ENCODE measurements at places on chromosomes 7 and 10.

DNA sequence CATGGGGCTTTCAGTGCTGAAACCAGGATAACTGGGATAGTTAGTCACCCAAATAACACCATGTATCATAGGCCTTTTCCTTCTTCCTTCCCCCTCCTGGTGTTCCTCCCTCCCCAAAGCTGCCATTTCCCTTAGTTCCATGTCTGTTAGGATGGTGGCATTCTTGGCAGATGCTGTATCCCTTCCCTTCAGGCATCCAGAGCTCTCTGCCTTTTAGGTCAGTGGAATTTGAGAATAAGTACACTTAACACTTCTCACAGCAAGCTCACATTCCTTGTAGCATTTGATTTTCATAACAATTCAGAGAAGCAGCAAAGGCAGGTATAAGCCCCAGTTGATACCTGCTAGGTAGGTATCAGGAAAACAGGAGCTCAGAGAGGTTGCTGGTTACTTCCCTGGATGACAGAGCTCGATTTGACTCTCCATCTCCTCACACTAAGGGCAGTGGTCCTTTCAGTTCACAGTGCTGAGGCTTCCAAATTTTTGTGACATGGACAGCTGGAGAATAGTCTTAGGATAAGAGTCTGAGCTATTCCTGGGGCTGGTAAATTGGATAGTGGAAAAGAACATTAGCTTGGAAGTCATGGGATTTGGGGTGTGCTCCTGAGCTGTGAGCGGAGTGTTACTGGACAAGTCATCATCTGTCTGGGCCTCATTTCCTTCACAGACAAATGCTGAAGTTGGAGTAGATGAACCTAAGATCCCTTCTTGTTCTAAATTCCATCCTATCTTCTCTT lies 108.7 kb upstream of the RHOBTB1 start:
- no peak for DNase-seq

GRCh38 chr7:108181073-108181985 lies 51.2 kb upstream of the LAMB4 start:
- no peak for DNase-seq

- no peak for DNase-seq
Observed at GRCh38 chr10:48839809-48840679, 99.6 kb downstream of the LRRC18 start.

GRCh38 chr7:149285603-149286002 lies 23.6 kb downstream of the ZNF783 start:
- peak; percentile 44 for DNase-seq

- DNase-seq, result no peak
Observed at GRCh38 chr7:66609176-66609575, 19.5 kb upstream of the KCTD7 start.

DNA sequence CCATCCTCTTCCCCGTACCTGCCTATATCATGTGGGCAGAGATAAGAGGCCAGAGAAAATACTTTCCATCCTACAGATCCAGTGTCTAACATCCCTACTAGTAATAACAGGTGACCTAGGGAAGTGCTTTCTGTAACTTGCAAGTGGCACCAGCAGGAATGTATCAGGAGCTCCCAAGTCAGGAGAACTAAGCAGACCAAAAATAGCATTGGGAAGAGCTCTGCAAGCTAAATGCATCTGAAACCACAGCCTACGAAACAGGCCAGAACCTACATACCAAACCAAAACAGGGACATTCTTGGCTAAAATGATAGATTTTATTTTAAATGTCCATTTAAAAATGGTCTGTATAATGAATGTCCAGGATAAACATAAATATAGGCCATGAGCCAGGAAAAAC lies 680.8 kb downstream of the PHTF2 start:
- no peak for DNase-seq

DNA sequence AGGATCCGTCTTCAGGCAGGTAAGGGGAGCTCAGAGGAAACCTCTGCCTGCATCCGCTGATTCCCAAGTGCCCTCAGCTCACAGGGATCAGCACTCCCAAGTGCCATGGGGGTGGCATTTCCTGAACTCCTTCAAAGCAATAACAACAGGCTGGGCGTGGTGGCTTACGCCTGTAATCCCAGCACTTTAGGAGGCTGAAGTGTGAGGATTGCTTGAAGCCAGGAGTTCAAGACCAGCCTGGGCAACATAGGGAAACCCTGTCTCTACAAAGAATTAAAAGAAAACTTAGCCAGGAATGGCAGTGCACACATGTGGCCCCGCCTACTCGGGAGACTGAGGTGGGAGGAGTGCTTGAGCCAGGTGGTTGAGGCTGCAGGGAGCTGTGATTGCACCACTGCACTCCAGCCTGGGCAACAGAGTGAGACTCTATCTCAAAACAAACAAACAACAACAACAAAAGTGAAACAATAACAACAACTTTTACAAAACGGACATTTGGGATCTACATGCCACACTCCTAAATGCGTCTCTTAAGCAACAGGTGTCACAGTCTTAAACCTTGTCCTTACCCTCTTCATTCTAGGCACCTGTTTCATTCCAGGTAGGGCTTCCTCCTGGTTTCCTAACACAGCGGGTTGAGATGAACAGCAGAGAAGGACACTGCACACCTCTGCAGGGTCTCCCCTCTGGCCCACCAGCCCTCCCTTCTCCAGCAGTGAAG lies 73.8 kb downstream of the PAXIP1 start:
- DNase-seq, result no peak

GRCh38 chr10:35561715-35562114 lies 43.4 kb upstream of the GJD4 start:
- no peak for DNase-seq

DNA sequence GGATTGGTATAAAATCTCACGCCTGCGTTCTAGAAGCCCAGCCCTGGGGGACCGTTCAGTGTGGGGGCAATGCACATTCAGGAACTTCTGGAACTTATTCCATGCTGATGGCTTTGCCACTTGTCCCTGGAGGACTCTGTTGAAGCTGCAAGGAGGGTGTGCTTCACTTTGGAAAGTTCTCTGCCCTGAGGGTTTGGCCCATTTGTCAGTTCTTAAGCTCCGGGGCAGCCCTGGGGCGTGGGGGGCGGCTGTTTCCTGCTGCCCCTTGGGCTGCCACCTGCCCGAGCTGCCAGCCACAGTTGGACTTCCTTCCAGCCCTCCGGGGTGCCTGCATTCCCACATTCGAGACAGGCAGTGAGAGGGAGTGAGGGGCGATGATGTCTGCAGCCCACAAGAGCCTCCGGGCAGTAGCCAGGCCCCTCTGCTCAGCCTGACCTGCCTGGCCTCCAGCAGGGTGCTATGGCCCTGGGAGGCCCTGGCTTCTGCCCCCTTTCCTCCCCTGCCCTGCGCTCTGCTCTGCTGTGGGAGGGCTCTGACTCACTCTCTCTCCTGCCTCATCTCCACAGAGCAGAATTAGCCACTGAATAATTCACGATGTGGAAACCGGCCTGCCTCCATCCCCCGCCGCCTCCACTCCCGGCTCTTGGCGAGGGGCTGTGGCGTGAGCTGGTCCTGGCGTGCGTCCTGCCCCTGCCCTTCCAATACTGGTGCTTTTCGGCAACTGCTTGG lies 1.9 kb downstream of the TTYH3 start:
- DNase-seq, result peak; percentile 73

DNA sequence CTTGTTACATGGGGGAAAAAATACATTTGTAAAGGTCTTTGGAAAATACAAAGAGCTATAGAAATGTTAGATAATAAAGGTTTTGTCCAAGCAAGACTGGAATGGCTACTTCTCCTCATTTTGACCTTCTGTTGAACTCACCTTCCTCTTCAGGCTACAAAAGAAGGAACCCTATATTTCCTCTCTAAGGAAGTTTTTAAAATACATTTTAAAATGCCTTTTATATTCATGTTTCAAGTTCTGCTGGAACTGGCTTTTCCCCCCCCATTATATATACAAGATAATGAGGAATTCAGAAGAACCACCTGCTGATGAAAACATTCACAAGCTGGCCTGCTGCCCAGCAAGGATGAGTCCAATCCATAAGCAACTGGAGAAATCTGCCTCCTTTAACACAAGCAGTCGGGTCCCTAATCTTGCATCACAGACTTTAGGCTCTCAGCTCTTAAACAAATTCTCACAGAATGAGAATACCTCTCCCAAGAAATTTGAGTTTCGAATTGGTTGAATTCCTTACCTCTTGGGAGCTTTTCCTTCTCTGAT lies 44.6 kb downstream of the MTERF1 start:
- DNase-seq, result no peak

DNA sequence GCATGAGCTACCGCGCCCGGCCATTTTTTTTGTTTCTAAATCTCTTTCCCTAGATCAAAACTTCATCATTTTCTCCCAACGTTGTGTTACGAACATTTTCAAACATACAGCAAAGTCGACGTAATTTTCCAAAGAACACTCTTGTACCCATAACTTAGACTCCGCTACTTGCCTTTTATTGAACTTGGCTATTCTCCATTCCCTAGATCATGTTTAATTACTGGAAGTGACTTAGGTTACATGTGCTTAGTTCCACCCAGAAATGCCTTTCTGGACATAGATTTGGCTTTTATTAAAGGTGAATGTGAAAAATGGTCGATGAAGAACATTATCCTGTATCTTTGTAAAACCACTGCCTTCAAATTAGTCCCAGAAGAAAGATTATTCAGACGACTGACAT lies 25.4 kb downstream of the DYNC2I1 start:
- no peak for DNase-seq

DNA sequence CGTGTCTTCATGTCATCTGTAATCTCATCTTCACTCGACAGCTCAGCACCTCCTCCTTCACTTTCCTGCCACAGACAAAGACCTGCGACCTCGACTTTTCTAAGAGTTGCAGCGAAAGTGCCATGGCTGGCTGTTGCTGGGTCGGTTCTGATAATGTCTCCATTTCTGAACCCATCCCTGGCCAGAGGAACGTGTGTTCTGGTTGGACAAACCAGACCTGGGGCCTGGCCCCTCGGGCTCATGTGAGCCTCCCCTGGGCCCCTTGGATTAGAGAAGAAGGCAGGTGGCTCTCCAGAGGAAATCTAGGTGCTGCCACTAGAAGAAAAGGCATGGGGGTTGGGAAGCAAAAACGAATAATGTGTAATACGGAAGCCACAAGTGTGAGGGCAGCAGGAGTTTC lies 273.7 kb downstream of the GLRX3 start:
- no peak for DNase-seq

DNA sequence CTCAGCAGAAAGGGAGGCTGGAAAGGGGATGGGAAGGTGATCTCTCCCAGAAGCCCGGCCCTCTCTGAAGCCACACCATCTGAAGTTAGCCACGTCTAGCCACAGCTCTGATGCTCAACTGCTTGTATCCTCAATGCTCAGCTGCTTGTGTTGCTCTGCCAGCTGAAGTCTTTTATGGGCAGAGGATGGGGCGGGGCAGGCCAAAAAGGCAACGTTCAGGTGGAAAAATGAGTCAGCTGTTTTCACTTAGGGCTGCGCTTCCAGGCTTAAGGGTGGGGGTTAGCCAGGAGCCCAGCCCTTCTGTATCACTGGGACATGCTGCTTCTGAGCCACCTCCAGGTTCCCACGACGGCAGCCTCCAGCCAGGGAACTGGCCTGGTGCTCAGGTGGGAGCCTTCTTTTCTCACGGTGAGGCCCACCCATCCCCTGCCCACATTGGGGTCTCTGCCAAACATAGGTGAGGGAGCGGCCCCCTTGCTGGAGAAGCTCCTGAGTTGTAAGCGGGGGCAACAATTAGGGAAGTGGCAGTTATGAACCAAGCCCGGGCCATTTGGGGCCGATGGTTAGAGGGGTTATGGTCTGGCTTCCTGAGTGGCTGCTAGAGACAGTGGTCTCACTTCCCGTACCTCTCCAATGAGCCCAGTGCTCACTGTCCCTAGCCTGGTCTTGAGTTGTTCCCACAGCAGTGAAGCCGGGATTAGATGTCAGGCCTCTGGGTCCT lies 44.9 kb upstream of the CNPY1 start:
- DNase-seq, result no peak

DNA sequence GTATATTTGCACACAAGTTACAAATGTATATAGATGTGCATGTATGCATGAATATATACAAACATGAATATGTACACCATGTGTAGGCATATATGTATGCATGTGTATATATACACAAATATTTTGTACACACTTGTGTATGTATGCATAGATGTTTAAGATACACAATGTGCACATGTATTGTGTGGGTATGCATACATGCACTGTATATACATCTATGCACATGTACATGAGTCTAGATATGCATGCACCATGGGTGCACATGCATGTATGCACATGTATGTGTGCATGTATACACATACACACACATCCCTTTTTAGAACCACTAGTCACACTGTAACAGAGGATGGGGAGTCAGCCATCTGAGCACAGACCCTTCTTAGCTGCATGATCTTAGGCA lies 249.4 kb downstream of the COBL start:
- no peak for DNase-seq

GRCh38 chr7:94028768-94029167 lies 24.6 kb upstream of the BET1 start:
- DNase-seq, result no peak

DNA sequence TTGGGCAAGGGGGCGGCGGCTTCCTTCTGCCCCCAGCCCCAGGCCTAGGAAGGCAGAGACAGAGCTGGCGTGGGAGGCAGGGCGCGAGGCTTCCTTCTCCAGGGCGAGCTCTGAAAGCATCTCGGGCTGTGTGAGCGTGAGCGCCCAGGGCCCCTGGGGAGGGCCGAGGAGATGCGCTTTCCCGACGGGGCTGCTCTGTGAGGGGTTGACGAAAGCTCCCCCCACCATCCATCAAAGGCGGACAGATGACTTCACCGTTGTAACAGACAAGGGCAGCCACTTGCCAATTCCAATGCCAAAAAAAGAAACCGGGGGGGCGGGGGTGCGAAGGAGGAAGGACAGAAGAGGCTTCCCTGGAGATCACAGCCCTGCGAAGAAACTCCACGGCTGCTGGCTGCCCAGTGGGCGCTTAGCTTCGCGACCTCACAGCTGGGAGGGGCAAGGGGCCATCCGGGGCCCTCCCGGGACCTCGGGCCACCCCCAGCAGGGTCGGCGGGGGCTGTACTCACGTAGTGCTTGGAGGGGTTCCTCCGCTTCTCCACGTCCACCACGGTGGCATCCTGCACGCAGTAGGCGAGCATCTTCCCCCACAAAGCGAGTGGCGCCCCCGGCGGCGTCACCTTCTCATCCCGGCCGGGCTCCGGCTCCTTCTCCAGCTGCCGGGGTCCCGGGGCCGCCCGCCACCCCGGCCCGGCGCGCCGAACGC lies 537 bp downstream of the SH3PXD2A start:
- DNase-seq, result no peak

GRCh38 chr7:38507384-38507783 lies 123.8 kb downstream of the AMPH start:
- no peak for DNase-seq

DNA sequence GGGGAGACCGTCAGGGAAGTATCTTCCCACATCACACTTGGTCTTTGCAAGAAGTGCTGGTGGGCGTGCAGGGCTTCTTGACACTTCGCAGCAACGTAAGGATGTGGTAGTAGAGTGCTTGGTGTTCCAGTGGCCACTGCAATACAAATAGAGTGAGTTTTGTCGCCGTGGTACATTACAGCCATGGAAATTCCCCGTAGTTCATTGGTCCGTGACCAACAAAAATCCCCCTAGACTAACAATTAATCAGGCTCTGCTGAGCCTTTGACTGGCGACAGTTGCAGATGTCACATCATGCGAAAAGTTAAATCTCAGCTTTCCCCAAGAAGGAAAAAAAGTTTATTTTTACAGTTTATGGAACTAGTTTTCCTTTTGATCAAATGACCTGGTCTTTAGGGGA lies 134.7 kb downstream of the MGMT start:
- no peak for DNase-seq

- no peak for DNase-seq
Observed at GRCh38 chr10:83512681-83513080, 626.6 kb upstream of the GHITM start.

- DNase-seq, result no peak
Observed at GRCh38 chr7:2040201-2040892, 192.4 kb downstream of the MAD1L1 start.

Data from SW 1271 (cell line).